ENCODE measurements at places on chromosomes 16 and 17. TPM values are rescaled to one million over a fixed set of nuclear protein-coding genes. Genes with fewer than 3 reads are reported as not detected.
A peak's percentile ranks its signal among the peaks of the same experiment; 100 is the strongest.

The MYH2 gene
- not detected for total RNA-seq

DNA sequence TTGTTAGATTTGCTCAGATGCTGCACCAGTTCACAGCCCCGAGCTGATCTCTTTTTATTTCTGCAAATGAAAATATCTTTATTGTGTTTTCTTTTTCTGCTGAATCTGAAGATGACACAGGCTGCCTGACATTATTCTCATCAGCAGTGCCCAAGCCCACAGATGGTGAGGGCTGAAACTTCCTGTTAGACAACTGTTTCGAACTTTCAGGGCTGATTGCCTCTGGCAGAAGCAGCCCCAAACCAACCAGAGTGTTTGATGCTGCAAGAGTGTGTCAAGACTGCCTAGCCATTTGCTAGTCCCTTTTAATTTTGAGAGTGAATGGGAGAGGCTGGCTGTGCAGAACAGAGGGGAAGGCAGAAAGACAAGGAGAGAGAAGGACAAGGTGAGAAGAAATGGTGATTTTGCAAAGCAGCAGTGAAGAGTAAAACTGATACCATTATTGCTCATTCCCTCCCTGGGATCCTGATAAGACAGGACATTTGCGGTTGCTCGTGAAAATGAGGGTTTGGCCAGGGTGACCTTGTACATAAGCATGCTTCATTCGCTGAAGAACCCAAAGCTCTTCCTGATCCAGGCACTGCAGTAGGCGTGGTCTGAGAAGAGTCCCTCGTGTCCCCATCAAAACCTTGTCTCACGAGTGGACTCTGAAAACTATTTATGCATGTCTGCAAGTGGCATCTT is 77.2 kb downstream of the TMEM114 start:
- DNase-seq: no peak

GRCh38 chr16:10196999-10197398 is 14.8 kb upstream of the GRIN2A start:
- no peak for DNase-seq

The KCNJ18 gene
- not detected for total RNA-seq

DNA sequence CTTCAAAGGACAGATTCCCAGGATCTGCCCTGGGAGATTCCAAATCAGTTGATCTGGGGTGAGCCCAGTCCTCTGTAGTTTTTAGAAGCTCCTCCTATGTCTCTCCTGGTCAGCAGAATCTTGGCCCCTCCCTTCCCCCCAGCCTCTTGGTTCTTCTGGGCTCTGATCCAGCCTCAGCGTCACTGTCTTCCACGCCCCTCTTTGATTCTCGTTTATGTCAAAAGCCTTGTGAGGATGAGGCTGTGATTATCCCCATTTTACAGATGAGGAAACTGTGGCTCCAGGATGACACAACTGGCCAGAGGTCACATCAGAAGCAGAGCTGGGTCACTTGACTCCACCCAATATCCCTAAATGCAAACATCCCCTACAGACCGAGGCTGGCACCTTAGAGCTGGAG is 840 bp upstream of the CDH5 start:
- DNase-seq: no peak

- no peak for DNase-seq
Observed at GRCh38 chr16:3637371-3637923, 17.0 kb upstream of the DNASE1 start.

DNA sequence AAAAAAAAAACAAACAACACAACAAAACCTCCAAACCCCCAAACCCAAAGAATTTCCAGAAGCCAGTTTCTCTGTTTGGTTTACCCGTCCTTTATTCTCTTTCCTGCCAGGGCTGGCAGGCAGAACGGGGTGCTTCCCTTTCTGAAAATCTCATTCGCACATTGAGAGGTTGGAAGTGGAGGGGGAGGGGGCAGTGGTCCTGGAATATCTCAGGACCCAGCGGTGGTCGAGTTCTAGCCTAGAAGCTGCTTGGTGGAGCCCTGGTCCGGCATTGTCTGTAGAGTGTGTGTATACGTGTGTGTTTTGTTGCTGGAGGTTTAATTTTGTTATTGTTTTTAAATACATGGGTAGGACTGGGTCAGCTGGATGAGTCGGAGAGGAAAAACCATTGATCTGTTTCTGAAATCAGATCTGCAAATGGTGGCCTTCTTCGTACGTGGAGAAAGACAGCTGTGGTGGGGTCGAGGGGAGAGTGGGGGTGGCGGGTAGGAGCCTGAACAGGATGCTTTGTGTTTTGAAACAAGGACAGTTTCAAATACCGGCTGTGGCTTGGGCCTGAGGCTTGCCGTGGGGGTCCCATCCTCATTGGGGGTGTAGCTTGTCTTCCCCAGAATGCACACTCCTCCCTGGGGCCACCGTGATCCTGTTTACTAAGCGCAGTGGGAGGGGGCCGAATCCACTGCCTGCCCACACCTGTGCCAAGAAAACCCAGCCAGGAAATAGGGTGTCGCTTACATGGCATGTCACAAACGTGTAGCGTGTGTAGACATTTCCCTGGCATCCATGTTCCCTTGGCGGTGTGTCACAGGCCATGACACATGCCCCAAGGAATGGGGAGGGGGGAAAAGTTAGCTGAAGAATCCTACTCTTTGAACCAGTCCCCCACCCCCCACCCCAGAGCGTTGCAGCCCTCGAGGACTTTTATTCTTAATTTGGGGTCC is 1.6 kb downstream of the CMIP start:
- DNase-seq: peak; percentile 53

The KRTAP9-4 gene
- not detected for total RNA-seq

DNA sequence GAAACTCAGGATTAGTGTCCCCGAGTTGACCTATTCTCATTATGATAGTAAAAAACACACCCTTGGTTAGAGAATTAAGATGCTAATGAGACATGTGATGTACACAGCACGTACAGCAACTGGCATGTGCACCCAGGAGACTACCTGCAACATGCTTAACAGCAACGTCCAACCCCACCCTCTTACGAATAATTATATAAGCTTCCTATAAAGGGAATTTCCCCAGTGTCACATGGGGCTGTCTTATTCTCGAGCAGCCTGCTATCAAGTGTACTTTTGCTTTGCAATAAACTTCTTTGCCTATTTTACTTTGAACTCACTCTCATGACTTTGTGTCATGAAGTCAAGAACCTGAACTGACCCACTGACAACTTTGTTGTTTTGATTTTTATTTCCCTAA is 62.4 kb upstream of the PMFBP1 start:
- DNase-seq: no peak

GRCh38 chr16:71479420-71479819 is 9.7 kb downstream of the ZNF19 start:
- DNase-seq: no peak

- no peak for DNase-seq
Observed at GRCh38 chr16:59210955-59211541, 476.9 kb upstream of the GOT2 start.

GRCh38 chr16:10868596-10869469 is 8.2 kb upstream of the CIITA start:
- peak; percentile 84 for DNase-seq

DNA sequence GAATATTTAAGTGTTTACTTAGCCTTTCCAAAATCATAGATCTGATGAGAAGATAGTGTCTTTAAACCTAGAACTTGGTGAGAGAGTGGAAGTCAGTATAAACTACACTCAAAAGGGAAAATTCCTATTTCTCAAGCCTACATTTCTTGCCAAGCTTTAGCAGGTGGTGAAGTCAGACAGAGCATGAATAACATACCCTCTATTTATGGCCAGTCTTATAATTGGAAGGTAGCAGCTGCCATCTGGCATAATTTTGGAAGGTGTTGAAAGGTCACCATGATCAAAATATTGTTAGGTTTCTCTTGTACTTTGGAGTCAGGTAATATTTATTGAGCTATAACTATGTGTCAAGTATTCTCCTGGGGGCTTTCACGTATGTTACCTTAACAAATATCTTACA is 729.3 kb upstream of the KIF2B start:
- no peak for DNase-seq

DNA sequence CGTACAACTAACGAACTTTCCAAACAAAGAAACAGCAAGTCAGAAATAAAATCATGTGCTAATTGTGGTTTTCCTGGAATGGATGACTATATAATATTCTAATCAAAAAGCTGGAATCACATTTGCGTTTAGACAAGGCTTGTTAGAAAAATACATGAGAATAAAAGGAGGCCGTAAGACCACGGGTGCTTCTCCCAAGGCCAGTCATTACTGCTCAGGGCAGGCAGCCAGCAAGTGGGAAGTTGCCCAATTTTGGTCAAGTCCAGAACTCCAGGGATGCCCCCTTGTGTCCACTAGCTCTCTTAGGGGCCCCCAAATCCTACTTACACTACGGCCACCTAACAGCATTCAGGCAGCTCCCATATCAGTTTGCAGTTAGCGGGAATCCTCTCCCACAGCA is 25.9 kb upstream of the LYRM9 start:
- no peak for DNase-seq

DNA sequence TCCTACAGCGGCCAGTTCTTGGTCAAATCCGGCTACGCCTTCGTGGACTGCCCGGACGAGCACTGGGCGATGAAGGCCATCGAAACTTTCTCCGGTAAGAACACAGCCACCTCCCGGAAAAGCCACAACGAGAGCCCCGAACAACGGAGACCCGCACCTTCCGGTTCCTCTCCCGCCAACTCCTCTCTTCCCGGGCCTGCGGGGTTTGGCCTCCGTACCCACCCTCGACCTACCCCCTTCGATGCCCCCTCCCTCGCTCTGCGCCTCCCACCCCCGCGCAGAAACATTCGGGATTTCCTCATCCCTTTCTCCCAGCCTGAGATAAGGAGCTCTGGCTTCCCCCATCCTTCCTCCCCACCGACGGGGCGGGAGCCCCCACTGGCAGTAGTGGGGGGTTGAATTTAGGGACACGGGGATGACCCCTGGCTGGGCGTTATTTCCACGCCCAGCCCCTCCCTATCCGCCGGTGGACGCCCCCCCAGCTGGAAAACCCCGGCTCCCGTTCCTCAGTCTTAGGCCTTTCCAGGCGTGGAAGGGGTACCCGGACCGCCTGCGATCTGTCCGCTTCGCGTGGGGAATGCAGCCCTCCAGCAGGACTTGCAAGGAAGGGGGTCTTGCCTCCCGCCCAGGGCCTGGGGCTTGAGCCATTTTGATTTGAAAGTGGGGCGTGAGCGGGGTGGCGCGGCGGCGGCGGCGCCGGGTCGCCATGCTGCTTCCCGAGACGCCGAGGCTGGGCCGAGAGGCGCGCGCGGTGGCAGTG is 822 bp downstream of the IGF2BP1 start:
- DNase-seq: no peak

- no peak for DNase-seq
Observed at GRCh38 chr16:27867122-27868110, 196.1 kb downstream of the GSG1L start.
